ENCODE measurements at places on chromosomes 11 and 22. TPM values are rescaled to one million over a fixed set of nuclear protein-coding genes. Genes with fewer than 3 reads are reported as not detected.
A peak's percentile ranks its signal among the peaks of the same experiment; 100 is the strongest.

DNA sequence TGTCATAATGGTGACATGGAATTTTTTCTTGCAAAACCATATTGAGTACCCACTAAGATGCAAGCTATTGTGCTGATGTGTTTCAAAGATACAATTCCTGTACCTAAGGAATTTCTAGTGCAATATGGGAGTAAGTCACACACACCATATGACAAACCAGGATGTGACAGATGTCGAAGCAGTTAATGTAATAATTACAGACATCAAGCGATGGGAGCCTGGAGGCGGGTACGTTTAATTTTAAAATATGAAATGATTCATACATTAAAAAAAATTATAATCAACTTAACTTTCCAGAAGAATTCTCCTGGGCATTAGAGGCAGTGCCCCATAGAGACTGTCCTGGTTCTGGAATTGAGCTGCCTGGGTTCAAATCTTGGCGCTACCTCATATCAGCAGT, 6.0 kb downstream of the SYCE3 start:
- H3K36me3 ChIP-seq, result no peaks in the 10 kb centered on the region
- no peak for DNase-seq
- no peak overlapping the region for H3K4me3 ChIP-seq
- H3K27me3 ChIP-seq, result no peaks in the 10 kb centered on the region
- no peak overlapping the region for H3K27ac ChIP-seq
- no peaks in the 10 kb centered on the region for H3K4me1 ChIP-seq

The BEST1 gene
- not detected for total RNA-seq

The ZFPL1 gene
- 30.8 TPM for total RNA-seq

DNA sequence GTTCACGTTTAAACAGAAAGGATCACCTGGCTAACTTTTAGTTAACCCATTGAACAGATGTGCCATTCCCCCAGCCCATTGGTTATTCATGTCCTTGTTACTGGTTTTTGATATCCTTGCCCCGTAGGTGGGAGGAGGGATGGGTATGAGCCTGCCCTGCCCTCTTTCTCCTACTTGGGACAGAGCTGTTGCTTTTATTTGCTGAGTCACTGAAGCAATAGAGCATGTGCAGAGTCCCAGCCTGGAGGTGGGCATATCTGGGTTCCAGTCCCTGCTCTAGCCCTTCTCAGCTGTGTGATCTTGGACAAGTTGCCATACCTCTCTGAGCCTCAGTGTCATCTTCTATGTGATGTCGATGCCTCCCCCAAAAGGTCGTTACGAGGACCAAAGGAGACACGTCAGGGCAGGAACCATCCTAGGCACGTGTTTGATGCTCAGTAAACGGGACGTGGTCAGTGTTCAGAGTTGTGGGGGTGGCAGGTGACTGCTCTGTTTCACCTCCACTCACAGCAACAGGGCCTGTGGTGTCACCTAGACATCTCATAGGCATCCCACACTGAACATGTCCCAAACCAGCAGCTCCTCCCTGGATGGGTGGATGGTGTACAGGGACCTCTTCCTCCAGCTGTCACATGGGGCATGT, 61.0 kb downstream of the BMAL1 start:
- DNase-seq, result no peak
- H3K27me3 ChIP-seq, result no peaks in the 10 kb centered on the region
- no peaks in the 10 kb centered on the region for H3K36me3 ChIP-seq
- no peak overlapping the region for H3K27ac ChIP-seq

- no peak for DNase-seq
- H3K27me3 ChIP-seq, result no peaks in the 10 kb centered on the region
- peaks cover 29% of the 10 kb centered on the region for H3K4me1 ChIP-seq
These were observed 1.3 kb downstream of the HARBI1 start for GRCh38 chr11:46615756-46616155.

- DNase-seq, result no peak
- H3K27ac ChIP-seq, result no peak overlapping the region
- H3K36me3 ChIP-seq, result no peaks in the 10 kb centered on the region
- H3K4me1 ChIP-seq, result no peaks in the 10 kb centered on the region
These were observed 251.0 kb downstream of the DCDC1 start for GRCh38 chr11:31118566-31118965.

GRCh38 chr11:7421136-7421535, 64.2 kb upstream of the OLFML1 start:
- H3K36me3 ChIP-seq, result no peaks in the 10 kb centered on the region
- H3K4me3 ChIP-seq, result no peak overlapping the region
- DNase-seq, result no peak
- H3K4me1 ChIP-seq, result peaks cover 12% of the 10 kb centered on the region
- no peak overlapping the region for H3K27ac ChIP-seq

The RRAS2 gene
- 72.6 TPM for total RNA-seq

The NCAM1 gene
- 0.16 TPM for total RNA-seq

The MED19 gene
- 16.8 TPM for total RNA-seq

- no peak for DNase-seq
- H3K4me3 ChIP-seq, result no peak overlapping the region
- no peak overlapping the region for H3K27ac ChIP-seq
- H3K27me3 ChIP-seq, result no peaks in the 10 kb centered on the region
- H3K36me3 ChIP-seq, result no peaks in the 10 kb centered on the region
These were observed 12.1 kb upstream of the FCHSD2 start for GRCh38 chr11:73154178-73154577.

DNA sequence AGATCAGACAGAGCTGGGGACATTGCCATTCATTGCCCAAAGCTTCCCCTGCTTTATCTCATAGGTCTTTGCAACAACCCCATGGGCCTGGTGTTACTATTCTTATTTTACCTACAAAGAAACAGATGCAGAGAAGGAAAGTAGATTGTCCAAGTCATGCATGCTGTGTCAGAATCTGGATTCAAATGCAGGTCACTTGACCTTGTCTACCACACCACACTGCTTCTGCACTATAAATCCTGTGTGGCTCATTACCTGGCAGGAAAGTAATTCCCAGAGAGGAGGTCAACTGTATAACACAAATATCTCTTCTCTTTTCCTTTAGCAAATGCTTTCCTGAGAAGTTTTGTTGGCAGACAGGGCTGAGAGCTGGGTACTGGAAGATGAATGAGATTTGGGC, 18.5 kb downstream of the PLEKHB1 start:
- H3K27me3 ChIP-seq, result no peaks in the 10 kb centered on the region
- no peaks in the 10 kb centered on the region for H3K36me3 ChIP-seq
- DNase-seq, result no peak

GRCh38 chr11:8382436-8383053, 118.9 kb upstream of the LMO1 start:
- H3K4me3 ChIP-seq, result no peak overlapping the region
- H3K4me1 ChIP-seq, result no peaks in the 10 kb centered on the region
- H3K27me3 ChIP-seq, result peaks cover 3% of the 10 kb centered on the region
- H3K27ac ChIP-seq, result no peak overlapping the region

The MMP8 gene
- not detected for total RNA-seq

DNA sequence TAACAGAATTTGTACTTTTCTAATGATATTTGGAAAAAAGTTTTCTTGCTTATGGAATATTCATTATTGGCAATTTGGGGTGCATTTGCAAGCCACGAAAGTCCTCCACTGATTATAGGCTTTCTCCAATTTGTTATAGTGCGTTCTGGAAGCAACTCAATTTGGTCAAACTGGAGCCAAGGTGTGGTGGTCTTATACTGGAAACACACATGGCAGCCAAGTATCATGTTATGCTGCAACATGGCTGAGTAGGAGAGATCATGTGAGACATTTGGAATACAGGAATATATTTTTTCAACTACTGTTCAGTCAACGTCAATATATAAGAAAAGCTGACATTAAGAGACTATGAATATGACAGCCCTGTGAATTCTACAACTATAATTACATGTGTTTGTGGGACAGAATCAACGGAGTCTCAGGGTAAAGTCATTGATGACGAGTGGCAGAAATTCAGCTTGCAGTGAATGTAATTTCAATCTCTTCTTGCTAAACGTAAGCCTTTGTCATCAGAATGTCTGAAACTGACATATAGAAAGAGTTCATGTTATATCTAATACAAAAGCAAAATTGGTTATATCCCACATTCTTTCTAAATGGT, 83.8 kb upstream of the FIBIN start:
- H3K27me3 ChIP-seq, result no peaks in the 10 kb centered on the region
- no peaks in the 10 kb centered on the region for H3K4me1 ChIP-seq
- H3K4me3 ChIP-seq, result no peak overlapping the region

DNA sequence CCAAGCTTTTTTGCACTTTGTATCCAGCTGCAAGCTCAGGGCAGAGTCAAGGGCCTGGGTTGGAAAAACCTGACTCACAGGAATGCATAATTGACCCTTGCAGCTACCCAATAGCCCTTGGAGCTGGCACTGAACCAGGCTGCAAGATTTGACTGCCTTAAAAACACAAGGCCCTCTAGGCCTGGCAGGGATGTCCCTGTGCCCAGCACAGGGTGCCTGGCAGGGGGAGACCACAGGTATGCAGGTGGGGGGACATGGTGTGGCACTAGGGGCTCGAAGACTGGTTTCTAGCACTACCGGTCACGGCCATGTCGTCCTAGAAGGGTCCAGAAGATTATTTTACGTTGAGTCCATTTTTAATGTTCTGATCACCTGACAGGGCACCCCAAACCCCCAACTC, 30.2 kb downstream of the SBF1 start:
- DNase-seq, result no peak
- no peak overlapping the region for H3K27ac ChIP-seq
- no peak overlapping the region for H3K4me3 ChIP-seq
- H3K36me3 ChIP-seq, result peaks cover 20% of the 10 kb centered on the region
- H3K4me1 ChIP-seq, result peaks cover 19% of the 10 kb centered on the region
- H3K27me3 ChIP-seq, result no peaks in the 10 kb centered on the region

GRCh38 chr11:62682518-62682917, 3.6 kb upstream of the UBXN1 start:
- no peak for DNase-seq
- no peaks in the 10 kb centered on the region for H3K27me3 ChIP-seq
- H3K4me3 ChIP-seq, result no peak overlapping the region
- no peak overlapping the region for H3K27ac ChIP-seq
- H3K4me1 ChIP-seq, result peaks cover 16% of the 10 kb centered on the region

The KRTAP5-9 gene
- not detected for total RNA-seq

DNA sequence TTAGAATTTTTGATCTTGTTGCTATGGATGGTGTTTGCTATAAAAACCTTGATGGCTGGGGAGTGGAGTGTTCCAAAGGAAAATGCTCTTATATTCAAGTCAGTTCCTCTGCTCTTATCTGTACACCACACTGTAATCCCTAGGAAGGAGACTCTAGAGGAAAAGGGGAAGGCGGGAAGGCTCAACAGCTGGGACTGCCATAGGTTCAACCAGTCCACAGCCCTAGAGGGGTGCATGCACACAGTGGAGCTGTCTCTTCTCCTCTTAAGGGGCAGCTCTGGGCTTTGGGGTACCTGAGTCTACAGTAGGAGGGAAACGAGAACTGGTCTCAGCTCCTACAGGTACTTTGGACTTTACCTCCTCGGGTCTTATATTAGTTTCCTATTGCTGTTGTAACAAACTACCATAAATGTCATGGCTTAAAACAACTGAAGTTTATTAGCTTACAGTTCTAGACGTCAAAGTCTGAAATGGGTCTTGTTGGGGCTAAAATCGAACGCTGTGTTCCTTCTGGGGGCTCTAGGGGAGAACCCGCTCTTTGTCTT, 77.2 kb upstream of the ZBED5 start:
- H3K4me1 ChIP-seq, result peaks cover 5% of the 10 kb centered on the region
- H3K36me3 ChIP-seq, result no peaks in the 10 kb centered on the region
- no peak overlapping the region for H3K4me3 ChIP-seq
- no peak overlapping the region for H3K27ac ChIP-seq
- DNase-seq, result no peak
- peaks cover 25% of the 10 kb centered on the region for H3K27me3 ChIP-seq

- DNase-seq, result no peak
- H3K4me3 ChIP-seq, result peak overlapping the region; percentile 59
- no peaks in the 10 kb centered on the region for H3K36me3 ChIP-seq
- no peaks in the 10 kb centered on the region for H3K27me3 ChIP-seq
- H3K27ac ChIP-seq, result peak overlapping the region; percentile 69
These were observed 1.3 kb downstream of the LRP5 start for GRCh38 chr11:68313574-68314202.

The POU2AF1 gene
- total RNA-seq, result 1.5 TPM

The C22orf42 gene
- total RNA-seq, result not detected

The PARVB gene
- 82.1 TPM for total RNA-seq

The MS4A6A gene
- 1.6 TPM for total RNA-seq

The KCNK4 gene
- total RNA-seq, result not detected

DNA sequence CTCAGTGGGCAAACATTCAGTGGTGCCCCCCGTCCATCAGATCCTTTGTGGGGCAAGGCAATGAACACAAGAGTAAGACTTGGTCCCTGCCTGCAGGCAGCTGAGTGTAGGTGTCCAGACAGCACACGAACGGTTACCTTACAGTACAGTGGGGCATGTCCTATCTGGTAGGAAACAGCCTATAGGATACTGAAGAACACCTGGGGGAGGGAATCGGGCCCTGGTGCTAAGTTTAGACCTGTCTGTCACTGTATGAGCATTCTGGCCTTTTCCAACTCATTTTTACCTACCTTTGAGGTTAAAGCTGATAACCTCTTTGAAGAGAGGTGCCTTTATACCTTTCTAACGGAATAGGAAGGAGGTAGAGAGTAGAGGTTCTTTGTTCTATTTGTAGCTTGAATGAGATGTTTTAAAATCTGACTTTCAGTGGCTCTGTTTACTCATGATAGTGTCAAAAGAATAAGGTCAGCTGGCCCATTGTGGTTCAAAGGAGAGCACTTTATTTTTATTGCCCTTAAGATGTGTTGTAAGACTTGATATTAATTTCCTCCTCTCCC, 8.9 kb downstream of the ZNRF3 start:
- H3K36me3 ChIP-seq, result no peaks in the 10 kb centered on the region
- H3K27ac ChIP-seq, result no peak overlapping the region
- H3K4me3 ChIP-seq, result no peak overlapping the region
- H3K27me3 ChIP-seq, result no peaks in the 10 kb centered on the region

DNA sequence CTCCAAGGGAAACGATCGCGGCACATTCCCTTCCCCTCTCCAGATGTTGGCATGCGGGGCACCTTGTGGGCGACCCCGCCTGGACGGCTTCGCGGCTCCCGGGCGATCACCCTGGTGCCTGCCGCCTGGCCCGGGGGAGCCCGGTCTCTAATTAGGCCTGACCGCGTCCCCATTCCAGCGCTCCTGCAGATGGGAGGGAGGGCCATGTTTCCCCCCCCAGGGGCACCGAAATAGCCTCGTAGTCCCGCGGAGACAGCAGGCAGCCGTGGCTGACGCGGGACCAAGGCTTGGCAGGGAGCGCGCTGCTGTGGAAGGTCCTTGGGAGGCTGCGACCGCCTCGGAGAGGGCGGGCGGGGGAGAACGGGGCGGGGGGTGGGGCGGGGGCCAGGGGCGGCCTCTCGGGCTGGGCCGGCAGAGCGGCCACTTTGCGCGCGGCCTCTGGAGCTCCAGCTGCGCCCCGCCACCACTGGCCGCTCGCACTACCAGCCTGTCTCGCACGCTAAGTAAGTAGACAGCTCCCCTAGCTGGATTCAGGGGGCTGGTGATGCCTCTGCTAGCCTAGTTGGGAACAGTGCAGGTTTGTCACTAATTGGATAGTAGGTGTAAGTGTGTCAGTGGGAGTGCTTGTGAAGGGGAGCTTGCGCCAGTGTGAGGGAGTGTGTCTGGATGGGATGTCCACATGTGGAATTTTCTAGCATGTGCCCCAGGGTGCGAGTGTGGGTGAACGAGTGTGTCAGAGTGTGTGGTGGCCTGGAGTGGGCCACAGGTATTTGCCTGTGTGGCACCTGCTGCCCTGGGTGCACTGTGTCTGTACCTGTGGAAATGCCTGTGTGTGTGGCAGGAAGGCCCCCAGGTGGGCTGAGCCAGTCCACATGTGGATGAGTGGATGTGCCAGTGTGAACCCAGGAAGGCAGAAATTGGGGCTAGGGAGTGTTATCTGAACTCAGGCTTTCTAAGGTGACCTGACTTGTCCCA, at the start of gene INSC:
Gene INSC, plus strand, starts transcription at position 423 of the 975 bp plus-strand sequence. CDS start 34,252 bp downstream, outside the sequence.
- no peaks in the 10 kb centered on the region for H3K36me3 ChIP-seq
- H3K27ac ChIP-seq, result no peak within 1 kb of the TSS
- H3K27me3 ChIP-seq, result peaks cover 21% of the 10 kb centered on the region
- H3K4me3 ChIP-seq, result no peak within 1 kb of the TSS
- DNase-seq, result no peak

Data from CD8-positive, alpha-beta memory T cell (primary cell).